ENCODE measurements at places on chromosomes 3 and 15. TPM values are rescaled to one million over a fixed set of nuclear protein-coding genes. Genes with fewer than 3 reads are reported as not detected.

CILP gene
- 0.22 TPM for total RNA-seq

PEX5L gene
- total RNA-seq = 0.90 TPM

KLF15 gene
- 7.2 TPM for total RNA-seq

GRCh38 chr3:128257632-128258031 lies 104.4 kb downstream of the EEFSEC start:
- no peaks in the 10 kb centered on the region for H3K36me3 ChIP-seq
- peaks cover 3% of the 10 kb centered on the region for H3K4me1 ChIP-seq
- no peak for DNase-seq

- no peak overlapping the region for H3K4me3 ChIP-seq
- H3K4me1 ChIP-seq = peaks cover 44% of the 10 kb centered on the region
- peak; percentile 57 for DNase-seq
Measured at GRCh38 chr3:129599607-129600006, 6.9 kb downstream of the PLXND1 start.

GRCh38 chr3:170027233-170028102 lies 10.3 kb upstream of the GPR160 start:
- no peaks in the 10 kb centered on the region for H3K36me3 ChIP-seq
- no peak overlapping the region for H3K27ac ChIP-seq
- no peak for DNase-seq
- H3K27me3 ChIP-seq = no peaks in the 10 kb centered on the region
- H3K4me1 ChIP-seq = no peaks in the 10 kb centered on the region

- no peak overlapping the region for H3K4me3 ChIP-seq
- H3K4me1 ChIP-seq = no peaks in the 10 kb centered on the region
- DNase-seq = no peak
- H3K27ac ChIP-seq = no peak overlapping the region
- H3K36me3 ChIP-seq = no peaks in the 10 kb centered on the region
- H3K27me3 ChIP-seq = no peaks in the 10 kb centered on the region
Measured at GRCh38 chr3:36596419-36596818, 167.9 kb downstream of the DCLK3 start.

DNA sequence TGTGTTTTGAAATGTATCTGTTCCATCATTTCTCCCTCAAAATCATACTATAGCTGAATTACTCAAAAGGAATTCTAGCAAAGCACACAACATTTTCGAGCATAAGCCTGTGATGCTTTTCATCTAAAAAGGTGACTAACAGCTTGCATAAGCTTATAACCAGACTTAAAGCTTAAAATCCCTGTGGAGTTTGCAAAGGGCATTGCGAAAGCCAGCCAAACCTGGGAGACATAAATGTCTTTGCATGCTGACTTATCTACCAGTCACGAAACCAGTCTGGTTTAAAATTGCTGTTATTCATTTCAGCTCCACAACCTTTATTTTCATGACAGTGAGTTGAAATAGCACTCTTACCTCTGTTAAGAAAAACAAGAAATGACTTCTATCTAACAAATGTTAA lies 35.6 kb upstream of the LIPC start:
- H3K4me3 ChIP-seq = no peak overlapping the region
- no peak overlapping the region for H3K27ac ChIP-seq
- no peak for DNase-seq
- peaks cover 13% of the 10 kb centered on the region for H3K4me1 ChIP-seq
- no peaks in the 10 kb centered on the region for H3K27me3 ChIP-seq
- no peaks in the 10 kb centered on the region for H3K36me3 ChIP-seq

- H3K4me3 ChIP-seq = no peak overlapping the region
- H3K4me1 ChIP-seq = peaks cover 3% of the 10 kb centered on the region
- peaks cover 8% of the 10 kb centered on the region for H3K27me3 ChIP-seq
- H3K27ac ChIP-seq = no peak overlapping the region
- no peaks in the 10 kb centered on the region for H3K36me3 ChIP-seq
- no peak for DNase-seq
Measured at GRCh38 chr3:101278727-101279126, 41.6 kb downstream of the IMPG2 start.

DNA sequence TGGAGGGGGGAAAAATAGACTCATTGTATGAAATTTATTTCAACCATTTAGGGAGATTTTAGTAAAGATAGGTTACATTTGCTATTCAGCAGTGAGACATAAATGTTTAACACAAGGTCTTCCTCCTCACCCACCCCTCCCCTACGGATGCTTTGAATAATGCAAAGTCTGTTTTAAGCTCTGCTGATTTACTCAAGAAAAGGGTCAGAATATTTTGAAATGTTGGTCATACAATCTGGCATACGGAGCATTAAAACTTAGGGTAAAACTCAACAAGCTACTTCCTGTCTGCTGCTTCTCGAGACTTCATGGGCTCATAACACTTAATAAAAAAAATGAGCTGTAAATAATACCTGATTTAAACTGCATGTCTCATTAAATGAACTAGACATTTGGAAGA lies 156.3 kb downstream of the WNT5A start:
- H3K4me3 ChIP-seq = no peak overlapping the region
- no peaks in the 10 kb centered on the region for H3K4me1 ChIP-seq
- no peak for DNase-seq
- no peak overlapping the region for H3K27ac ChIP-seq

- no peak for DNase-seq
- H3K27ac ChIP-seq = no peak overlapping the region
- no peak overlapping the region for H3K4me3 ChIP-seq
Measured at GRCh38 chr3:45079715-45080114, 53.6 kb downstream of the CLEC3B start.

Measured in neural progenitor cell (in vitro differentiated cells).